ENCODE measurements at places on chromosomes 3 and 15.

DNA sequence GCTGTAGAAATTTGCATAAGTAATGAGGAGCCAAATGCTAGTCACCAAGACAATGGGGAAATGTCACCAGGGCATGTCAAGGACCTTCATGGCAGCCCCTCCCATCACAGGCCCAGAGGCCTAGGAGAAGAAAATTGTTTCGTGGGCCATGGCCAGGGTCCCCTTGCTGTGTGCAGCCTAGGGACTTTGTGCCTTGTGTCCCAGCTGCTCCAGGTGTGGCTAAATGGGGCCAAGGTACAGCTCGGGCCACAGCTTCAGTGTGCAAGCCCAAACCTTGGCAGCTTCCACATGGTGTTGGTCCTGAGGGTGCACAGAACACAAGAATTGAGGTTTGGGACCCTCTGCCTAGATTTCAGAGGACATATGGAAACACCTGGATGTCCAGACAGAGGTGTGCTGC, 208.8 kb upstream of the TBC1D5 start:
- no peak for DNase-seq

DNA sequence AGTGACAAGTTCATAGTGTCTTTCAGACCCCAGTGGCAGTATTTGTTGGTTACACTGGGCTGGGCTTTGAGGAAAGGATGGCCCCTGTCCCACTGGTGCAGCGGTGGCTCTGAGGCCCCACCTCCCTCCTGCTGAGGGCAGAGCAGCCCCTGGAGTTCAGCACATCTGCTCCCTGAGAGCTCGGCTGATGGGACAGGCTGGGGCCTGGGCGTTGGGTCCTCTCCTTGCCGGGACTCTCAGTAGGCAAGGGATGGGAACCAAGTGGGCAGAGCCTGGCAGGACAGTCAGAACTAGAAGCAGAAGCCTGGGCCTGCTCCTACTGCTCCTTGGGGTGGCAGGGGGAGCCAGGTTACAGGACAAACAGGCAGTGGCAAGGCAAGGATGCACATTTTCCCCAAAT, 114.5 kb downstream of the NUP210 start:
- no peak for DNase-seq

GRCh38 chr3:165895919-165896318, 58.7 kb upstream of the BCHE start:
- DNase-seq = peak; percentile 45

DNA sequence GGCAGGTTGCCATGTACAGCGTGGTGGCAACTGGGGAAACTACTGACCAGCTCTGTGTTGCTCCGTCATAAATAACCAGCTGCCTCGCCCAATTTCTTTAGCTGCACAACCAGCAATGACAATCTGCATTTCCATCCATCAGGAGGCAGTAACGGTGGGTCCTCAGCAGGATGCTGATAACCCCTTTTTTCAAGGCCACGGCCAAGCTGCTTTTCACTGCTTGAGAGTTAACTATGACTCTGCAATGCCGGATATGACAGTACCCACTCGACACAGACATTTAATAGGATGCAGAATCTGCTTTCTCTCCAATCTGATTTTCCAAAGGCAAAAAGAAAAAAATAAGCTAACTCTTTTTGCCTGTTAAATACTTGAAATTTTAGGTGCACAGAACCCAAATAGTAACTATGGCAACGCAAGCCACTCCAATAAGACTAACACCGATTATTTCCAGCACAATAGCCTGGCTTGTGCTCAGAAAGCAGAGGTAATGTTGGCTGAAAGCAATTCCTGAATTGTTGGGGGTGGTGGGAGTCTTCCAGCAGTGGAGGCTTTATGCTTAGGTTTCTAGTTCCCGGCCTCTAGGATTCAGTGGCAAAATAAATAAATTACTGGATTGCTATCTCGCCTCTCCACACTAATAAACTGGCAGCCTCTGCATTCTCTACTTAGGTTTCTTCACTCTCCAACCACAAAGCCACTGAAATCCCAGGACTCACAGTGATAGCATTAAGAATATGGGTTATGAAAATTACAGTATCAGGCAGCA, 31.2 kb upstream of the SRGAP3 start:
- DNase-seq = no peak

- no peak for DNase-seq
Measured at GRCh38 chr3:31002730-31003129, 108.3 kb upstream of the GADL1 start.

DNA sequence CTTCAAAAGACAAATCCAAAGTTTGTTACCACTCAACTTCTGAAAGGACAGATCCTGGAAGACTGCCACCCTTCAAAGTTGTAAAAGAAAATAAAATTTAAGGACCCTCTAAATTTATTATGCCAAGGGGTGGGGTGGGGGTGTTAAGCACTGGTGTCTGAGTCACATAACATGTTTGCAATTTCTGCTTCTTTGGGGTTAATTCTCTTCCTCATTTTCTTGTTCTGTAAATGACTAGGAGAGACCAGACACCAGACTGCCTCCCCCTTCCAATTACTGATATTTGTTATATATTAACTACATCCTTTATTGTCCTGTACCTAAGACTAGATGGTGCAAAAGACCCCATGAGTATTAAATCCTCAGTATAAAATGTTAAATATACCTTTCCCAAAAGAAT, 242.8 kb downstream of the ZNF385D start:
- peak; percentile 55 for DNase-seq

DNA sequence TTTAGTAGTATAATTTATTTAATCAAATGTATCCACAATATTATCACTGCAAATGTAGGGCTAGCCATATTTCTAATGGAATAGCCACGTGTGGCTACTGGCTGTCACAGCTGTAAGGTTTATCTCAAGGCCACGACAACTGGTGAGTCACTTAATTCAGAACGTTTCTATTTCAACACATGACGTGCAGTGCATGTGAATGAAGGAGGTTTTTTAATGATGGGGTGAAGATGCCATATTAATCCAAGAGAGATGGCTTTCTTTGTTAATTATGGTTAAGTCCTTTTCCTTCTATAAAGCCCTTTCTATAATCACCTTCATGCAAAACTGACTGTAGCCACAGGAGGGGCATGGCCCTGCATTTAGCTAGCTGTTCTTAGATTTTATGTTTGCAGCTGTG, 212.0 kb downstream of the FEZF2 start:
- DNase-seq = no peak

GRCh38 chr15:29131840-29132420, 137.7 kb downstream of the NSMCE3 start:
- peak; percentile 27 for DNase-seq

GRCh38 chr3:64867224-64867623, 179.4 kb upstream of the ADAMTS9 start:
- DNase-seq = no peak

DNA sequence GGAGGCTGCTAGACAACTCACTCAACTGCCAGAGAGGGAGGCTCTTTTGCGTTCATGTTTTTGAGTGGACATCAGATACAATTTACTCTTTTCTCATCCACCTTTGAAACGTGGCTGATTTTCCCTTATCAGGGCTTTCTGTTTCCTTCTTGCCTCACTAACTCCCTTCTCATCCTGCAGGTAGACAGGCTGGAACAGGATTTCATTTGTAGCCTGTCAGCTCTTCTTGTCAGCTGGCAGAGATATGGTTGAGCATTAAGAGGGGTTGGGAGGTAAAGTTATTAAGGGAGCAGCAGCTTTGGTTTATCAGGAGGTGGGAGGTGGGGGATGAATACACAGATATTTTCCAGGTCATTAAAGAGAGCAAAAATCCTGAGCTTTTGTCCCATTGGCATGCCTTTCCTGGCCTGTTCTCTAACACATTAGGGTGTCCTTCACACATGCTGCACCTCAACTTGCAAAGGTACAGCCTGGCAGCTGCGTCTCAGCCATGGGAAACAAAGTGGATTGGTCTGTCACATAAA, 73.5 kb downstream of the PPM1L start:
- no peak for DNase-seq

- DNase-seq = no peak
Measured at GRCh38 chr15:58440158-58440910, 8.5 kb downstream of the LIPC start.

GRCh38 chr3:112042842-112043280, 8.3 kb downstream of the TMPRSS7 start:
- DNase-seq = no peak

DNA sequence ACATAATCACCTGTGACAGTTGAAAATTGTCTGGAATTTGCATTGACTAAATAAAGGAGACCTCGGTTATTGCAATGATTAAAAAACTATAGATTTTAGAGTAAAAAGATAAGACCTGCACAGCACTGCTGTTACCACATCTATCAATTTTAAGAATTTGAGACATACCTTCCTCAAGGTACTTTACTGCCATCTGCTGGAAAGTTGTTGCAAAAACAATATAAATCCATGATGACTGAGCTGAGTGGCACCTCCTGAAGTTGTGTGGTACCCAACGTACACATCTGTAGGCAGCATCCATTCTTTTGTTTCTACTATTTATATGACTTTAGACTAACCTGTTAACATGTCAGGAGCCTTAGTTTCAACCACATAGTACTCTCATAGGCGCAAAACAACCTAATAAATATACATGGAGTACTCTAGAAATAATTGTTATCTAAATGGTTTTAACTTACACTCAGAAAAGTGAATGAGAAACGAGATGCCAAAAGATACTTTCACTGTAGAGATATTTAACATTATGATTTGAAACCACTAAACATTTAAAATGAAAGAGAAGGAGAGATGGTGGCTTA, 106.7 kb downstream of the GHSR start:
- DNase-seq = peak; percentile 69

DNA sequence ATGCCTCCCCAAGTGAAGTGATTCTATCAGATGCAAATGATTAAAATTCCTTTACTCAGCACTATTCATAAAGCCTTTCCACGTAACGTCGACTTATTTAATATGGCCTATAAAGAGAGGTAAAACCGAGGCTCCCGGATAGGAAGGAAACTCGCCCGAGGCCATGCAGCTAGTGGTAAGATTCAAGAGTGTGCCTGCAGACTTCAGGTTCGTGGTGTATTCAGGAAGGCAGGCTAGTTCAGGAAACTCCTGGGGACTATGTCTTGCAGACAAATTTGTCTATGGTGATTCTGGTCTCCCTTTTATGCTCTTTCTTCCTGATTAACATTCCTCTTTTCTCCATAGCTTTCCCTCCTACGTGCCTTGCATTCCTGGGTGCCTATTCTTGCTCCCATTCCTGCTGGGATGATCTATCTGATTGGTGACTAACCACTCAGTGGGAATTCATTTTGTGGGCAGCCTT, 150.7 kb downstream of the SST start:
- DNase-seq = no peak

- DNase-seq = peak; percentile 25
Measured at GRCh38 chr3:194323785-194324735, 27.1 kb downstream of the CPN2 start.

All from NB4 (cell line).